ENCODE measurements at places on chromosomes 4 and X.

DNA sequence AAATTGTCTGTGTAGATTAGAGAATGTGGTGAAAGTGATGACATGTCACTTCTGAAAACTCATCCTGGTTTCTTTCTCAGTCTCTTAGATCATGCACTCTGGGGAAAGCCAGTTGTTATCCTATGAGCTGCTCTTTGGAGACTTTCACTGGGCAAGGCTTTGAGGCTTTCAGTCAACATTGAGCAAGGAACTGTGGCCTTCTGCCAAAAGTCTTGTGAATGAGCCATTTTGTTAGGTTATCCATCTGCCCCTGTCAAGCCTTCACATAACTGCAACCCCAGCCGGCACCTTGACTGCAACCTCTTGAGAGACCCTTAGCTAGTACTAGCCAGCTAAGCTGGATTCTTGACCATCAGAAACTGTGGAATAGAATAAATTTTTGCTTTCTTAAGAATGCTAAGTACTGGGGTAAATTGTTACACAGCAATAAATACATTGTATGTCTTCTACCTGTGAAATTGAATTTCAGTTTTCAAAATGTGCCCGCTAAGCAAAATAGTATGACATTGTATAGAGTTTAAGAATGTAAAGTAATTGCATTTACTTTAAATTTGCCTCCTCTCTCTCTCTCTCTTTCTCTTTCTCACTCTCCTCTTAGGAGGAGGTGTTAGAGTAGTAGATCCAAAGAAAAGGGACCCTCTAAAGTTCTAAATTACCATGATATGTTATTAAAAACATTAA is 1273.0 kb downstream of the RAPGEF2 start:
- DNase-seq, result peak; percentile 22

- no peak for DNase-seq
Observed at GRCh38 chr4:24209906-24210305, 320.1 kb upstream of the PPARGC1A start.

- DNase-seq, result peak; percentile 70
Observed at GRCh38 chr4:85826060-85826678, 351.2 kb downstream of the ARHGAP24 start.

GRCh38 chrX:132001127-132001526 is 22.0 kb upstream of the STK26 start:
- DNase-seq, result no peak

DNA sequence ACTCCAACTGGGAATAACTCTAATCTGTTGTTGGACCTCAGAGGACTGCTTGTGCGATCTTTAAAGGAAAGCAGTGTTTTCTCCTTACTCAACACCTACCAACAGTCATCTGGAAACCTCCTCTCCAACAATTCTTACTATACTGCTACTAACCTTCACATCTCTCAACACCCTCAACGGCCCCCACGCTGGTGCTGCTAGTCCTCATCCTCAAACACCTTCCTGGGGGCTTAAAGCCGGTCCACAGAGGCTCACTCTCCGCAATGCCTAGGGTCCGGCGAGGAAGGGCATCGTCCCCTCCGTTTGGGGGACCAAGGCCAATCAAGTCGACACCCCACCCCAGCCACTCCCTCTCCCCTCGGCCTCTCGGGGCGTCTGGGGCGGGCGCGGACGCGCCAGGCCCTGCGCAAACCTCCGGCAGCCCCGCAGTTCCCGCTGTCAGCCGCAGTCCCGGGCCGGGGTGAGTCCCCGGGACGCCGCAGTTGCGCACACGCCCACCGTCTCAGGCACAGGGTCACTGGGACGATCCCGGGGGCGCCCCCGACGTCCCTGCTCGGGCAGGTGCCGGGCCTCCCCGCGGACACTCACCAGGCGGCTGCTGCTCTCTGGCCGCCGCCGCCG is 418 bp downstream of the TAB3 start:
- no peak for DNase-seq

- no peak for DNase-seq
Observed at GRCh38 chrX:119614776-119615175, 8.6 kb upstream of the NKRF start.

DNA sequence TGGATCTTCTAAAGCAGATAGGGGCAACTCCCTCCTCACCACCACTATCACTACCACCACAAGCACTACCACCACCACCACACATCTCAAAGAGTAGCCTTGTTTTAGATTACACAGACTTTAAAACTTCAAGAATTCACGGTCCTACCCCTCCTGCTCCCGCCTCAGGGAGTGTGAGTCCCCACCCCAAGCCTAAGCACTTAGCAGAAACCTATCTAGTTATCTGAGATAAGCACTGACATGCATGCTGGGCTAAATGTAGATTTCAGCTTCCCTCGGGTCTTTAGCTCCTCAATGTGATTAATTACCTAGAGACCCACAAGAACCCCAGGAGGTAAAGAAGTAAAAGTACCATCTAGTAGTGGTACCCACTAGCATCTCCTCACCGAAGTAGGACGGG is 775 bp downstream of the AMOT start:
- no peak for DNase-seq

DNA sequence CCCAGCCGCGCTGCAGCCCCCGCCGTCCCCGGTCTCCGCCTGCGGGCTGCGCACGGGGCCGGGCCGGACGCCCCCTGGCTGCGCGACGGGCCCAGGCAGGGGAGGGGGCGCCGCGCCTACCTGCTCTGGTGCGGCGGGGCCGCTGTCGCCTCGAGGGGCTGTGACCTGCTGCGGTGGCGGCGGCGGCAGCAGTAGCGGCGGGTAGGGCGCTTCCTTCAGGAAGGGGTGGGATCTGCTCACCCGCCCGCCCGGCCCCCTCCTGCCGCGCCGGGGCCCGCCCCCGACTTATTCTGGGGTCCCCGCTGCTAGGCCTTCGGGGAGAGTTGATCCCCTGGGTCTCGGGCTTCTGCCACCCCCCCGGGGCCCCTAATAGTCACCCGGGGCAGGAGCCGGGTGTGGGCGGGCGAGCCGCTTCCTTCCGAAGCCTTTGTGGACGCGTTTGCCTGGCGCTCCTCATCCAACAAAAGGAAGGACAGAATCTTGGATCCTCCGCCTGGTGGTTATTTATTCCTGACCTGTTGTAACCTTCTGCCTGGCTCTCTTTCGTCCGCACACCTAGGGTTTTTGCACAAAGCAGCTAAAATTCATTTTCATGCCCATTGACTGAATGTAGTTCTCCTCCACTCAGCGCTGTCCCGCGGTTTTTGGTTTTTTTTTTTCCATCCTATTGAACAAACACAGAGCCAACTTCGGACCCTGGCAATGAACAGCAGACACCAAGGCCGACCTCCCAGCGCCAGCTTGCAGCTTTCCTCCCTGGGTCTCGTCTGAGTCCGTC is at the start of gene TMEM150C:
TMEM150C (minus strand) TSS at position 203 of the 778 bp plus-strand sequence. CDS start 57,331 bp downstream, outside the sequence.
- DNase-seq, result peak; percentile 17

GRCh38 chrX:100411802-100412715 is 2.0 kb upstream of the PCDH19 start:
- no peak for DNase-seq

DNA sequence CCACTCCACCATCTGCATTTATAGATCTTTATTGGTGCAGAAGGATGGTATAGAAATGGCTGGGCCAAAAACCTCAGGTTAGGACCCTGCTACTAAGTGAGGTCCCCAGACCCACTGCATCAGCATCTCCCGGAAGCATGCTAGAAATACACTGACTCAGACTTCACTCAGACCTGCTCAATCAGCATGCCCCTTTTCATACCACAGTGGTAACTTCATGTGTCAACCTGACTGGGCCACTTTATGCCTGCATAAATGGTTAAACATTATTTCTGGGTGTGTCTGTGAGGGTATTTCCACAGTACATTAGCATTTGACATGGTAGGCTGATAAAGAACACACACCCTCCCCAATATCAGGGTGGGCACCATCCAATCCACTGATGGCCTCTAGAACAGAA is 118.6 kb upstream of the VCX3B start:
- DNase-seq, result no peak

- DNase-seq, result peak; percentile 45
Observed at GRCh38 chr4:26420438-26420837, 69.8 kb downstream of the CCKAR start.

All from fibroblast of skin of right biceps (primary cell).